ENCODE measurements at places on chromosomes 12 and 14.

GRCh38 chr14:90475298-90475697 lies 78.5 kb downstream of the CALM1 start:
- DNase-seq: no peak

DNA sequence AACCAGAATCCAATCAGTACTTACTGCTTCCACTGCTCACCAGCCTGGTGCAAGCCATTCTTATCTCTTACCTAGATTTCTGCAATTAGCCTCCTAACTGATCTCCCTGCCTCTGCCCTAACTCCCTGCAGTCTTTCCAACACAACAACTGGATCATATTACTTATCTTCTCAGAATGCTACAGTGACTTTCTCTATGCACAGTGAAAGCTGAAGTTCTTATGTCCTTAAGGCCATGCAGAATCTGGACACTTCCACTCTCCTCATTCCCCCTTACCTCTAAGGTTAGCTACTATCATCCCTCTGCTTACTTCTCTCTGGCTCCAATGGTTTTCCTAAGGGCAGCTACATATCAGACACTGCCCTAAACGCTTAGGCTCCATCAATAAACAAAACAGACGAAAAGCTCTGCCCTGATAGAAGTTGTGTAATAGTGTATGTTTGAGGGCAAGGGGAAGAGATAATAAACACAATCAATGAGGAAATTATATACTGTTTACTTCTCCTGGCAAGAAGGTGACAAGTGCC lies 4.0 kb downstream of the KTN1 start:
- DNase-seq: no peak

- peak; percentile 4 for DNase-seq
These were observed 75.8 kb upstream of the HOXC13 start for GRCh38 chr12:53862831-53863230.

GRCh38 chr12:95805864-95806671 lies 15.5 kb upstream of the NTN4 start:
- peak; percentile 100 for DNase-seq

- DNase-seq: peak; percentile 36
These were observed 8.7 kb downstream of the CLIP1 start for GRCh38 chr12:122413516-122414404.

DNA sequence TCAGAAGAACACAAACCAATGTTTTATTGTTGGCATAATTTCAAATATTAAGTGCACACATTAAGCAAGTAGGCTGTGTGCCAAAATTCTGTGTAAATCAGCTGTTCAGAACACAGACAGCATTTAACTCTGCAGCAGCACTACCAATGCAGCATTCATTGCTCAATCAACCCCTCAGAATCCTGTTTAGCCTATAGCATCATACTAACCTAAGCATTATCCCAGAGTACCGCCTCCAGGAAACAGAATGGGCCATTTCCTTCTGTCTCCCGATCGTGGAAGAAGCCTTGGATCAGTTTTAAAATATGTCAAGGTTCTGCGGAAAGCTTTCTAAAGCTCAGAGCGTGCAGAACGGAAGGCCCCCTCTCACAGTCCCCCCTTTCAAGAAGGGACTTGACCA lies 3.3 kb downstream of the IL26 start:
- DNase-seq: no peak

DNA sequence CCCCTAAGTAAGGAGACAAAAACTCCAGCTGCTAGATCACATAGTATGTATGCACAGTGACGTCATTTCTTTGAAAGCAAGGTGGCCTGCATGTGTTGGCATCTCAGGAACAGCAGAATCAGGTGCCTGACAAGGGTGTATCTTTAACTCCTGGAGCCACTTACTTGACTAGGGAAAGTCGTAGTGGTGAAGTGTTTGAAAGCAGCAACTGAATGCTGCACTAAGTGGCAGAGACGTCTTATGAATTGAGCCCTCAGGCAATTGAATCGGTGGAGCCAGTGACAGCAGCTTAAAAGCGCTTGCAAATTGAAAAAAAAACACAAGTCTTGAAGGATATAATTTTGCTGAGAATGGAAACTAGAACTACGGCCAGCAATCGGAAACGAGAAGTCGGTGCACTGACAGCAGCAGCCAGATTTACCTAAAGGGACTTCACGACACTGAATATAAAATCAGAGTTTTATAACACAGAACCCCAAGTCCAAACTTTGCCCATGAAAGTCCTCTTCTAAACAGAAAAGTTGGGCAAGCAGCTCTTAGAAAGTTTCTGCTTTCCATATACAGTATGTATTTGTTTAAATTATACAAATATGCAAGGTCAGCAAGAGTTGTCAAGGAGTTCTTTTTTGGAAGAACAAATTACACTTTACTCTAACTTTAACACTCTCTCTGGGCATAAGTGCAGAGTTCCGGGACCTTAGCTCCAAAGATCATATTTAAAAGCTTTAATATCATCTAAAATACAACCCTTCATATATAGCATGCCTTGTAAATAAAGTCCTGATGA lies 1.1 kb downstream of the IGF1 start:
- DNase-seq: no peak

- peak; percentile 69 for DNase-seq
These were observed 25.9 kb downstream of the SLC11A2 start for GRCh38 chr12:51000245-51000644.

DNA sequence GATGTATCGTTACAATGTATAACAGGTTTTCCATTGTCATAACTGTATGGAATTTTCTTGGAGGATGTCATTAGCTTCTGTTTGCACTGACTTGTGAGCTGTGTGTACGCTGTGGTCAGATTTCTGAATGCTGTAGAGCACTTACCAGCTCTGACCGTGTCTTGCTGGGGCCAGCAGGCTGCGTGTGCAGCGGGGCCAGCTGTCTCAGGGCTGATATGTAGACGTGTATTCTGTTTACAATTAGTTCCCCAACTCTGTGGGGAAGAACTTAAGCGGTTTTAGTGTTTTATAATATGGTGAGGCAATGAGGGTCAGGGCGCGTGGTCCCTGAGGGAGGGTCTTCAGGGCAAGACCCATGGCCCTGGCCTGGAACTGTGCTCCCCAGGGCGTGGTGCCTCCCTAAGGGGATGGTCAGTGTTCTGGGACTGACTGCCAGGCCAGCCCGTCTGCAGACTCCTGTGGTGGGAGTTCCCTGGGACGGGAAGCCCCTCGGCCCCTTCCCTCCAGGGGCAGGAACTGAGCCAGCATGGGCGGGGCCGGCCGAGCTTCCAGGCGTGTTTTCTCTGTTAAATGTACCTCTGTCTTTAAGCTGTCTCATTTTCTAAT lies 18.7 kb downstream of the XRCC3 start:
- peak; percentile 51 for DNase-seq

- DNase-seq: no peak
These were observed 12.8 kb downstream of the TRMT5 start for GRCh38 chr14:60968099-60968498.

GRCh38 chr12:4858386-4858785 lies 51.3 kb upstream of the KCNA1 start:
- DNase-seq: no peak

GRCh38 chr14:52458721-52459085 lies 93.6 kb downstream of the TXNDC16 start:
- peak; percentile 33 for DNase-seq

- DNase-seq: peak; percentile 51
These were observed 15.1 kb downstream of the NAV3 start for GRCh38 chr12:77845831-77846230.

GRCh38 chr14:89418452-89418851 lies 1.4 kb upstream of the FOXN3 start:
- no peak for DNase-seq

DNA sequence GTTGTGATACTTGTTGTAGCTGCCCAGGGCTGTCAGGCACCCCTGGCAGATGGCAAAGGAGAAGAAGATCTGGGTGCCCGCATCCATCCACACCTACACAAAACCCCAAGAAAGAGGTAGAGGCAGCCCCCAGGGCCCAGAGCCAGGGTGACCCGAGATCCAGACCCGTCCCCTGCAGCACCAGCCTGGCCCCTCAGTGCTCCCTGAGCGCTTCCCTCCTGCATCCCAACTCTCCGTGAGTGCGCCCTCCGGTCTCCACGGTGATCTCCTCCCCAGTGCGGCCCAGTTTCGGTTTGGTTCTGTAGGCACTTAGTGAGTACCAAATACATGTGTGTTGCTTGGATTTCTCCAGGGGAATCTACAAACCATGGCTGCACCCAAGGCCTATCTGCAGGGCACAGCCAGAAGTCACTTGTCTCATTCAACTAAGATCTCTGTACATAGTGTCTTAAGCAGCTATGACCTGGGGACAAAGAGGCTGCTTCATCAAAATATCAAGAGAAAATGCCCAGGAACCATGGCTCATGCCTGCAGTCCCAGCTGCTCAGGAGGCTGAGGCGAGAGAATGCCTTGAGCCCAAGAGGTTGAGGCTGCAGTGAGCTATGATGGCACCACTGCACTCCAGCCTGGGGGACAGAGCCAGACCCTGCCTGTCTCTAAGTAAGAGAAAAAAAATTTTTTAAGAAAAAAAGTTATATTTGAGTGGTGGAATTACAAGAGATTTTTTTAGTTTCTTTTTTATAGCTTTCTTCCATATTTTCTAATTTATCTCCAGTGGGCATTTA lies 15.9 kb downstream of the SLC6A12 start:
- no peak for DNase-seq

DNA sequence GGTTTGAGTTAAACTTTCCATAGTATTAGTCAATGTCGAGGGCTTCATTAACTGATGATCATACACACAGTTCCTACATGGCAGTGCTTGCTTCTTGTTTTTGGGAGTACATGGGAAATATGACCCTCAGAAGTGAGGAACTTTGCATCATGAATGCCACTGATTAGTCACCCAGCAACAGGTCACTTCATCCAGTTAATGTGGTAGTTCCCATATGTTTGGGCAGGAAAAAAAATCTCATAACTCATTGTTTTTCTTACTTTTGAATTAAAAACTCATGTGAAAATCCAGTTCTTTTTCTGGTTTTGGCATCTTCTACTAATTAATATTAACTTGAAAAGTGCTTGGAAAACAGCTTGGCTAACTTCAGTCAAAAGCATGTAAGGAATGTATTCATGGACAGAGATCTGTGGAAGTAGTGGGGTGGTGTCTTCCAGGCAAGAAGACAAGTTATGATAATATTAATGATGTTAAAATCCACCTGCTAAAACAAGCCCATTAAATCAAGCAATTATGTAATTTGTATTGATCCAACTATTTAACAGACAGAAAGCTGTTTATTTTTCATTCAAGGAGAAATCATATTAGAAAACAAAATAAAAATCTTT lies 309.1 kb upstream of the NAV3 start:
- peak; percentile 23 for DNase-seq

- DNase-seq: peak; percentile 39
These were observed 27.1 kb upstream of the PCNX4 start for GRCh38 chr14:60064491-60065072.
